ENCODE measurements at places on chromosomes 12 and 14. TPM values are rescaled to one million over a fixed set of nuclear protein-coding genes. Genes with fewer than 3 reads are reported as not detected.

- DNase-seq, result peak; percentile 5
Measured at GRCh38 chr14:94769391-94770250, at the start of gene GSC. GSC (minus strand) TSS chr14:94770113; CDS start chr14:94770015, 98 bp downstream.

SDR9C7 gene
- not detected for total RNA-seq

DNA sequence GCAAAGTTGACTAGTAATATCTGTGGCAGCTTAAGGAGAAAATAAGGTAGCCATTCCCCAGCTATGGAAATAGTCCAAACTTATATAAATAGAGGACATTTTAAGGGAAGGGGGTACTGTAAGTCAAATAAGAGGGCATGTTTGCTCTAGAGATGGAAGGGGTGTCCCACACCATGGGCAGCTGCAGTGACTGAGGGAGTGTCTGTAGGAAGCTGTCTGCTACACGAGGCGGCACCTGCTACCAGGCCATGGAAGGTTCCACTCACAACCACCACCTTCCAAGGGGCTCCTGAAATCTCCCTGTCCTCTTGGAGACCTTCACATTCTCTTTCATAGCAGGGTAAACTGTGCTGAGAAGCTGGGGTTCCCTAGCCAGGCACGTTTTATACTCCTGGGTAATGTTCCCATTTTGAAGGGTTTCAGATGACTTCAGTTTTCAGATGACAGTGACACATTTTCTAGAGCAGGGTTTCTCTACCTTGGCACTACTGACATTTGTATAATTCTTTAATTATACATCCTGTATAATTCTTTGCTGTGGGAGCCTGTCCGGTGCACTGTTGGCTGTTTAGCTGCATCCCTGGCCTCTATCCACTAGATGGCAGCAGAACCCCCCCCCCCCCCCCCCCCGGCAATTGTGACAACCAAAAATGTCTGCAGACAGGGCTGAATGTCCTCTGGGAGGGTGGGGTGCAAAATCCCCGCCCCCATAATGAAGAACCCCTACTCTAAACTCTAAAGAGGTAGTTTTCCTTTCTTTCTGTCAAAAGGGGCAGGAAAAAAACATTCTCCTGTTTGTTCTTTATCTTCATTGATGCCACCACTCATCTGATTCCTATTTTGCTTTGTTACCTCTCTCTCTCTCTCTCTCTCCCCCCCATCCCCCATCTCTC is 11.6 kb upstream of the SMCO2 start:
- peak; percentile 16 for DNase-seq

GRCh38 chr12:27480016-27480415 is 33.5 kb downstream of the SMCO2 start:
- DNase-seq, result no peak

DNA sequence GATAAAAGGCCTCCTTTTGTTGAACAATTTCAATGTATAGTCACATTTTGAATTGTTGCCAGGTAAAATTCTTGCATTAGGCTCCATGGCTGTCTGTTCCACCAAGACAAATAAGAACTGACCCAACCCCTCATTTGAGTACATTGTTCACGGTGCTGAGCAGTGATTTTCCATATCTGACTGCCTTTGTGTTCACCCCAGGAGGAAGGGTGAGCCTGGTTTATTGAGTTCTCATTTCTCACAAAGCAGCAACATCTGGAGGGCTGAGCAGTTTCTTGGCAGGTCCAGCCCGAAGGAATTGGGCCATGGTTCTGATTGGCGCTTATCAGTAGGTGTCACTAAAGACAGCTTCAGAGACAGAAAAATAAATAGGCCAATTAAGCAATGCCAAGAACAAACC is 149.1 kb downstream of the BMP4 start:
- DNase-seq, result no peak

GRCh38 chr12:124904306-124905098 is 9.9 kb downstream of the UBC start:
- peak; percentile 98 for DNase-seq

GRCh38 chr14:49860988-49861698 is 8.6 kb upstream of the NEMF start:
- DNase-seq, result no peak

WDHD1 gene
- 16.8 TPM for total RNA-seq

SLC5A8 gene
- total RNA-seq, result not detected

DNA sequence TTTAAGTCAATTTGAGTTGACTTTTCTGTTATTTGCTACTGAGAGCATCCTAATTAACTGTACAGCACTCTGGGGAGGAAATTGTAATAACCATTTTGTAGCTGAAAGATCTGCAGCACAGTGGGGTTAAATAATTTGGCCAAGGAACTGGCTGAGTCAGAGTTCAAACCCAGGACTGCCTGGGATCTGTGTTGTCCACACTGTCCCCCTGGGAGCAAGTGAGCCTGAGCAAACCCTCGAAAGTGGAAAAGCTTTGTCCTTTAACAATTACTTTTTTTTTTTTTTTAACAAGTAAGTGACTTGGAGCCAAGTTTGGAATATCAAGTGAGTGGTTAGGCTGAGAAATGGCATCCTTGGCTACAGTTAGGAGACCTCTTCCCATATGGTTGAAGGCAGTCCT is 247.2 kb upstream of the CCDC196 start:
- DNase-seq, result no peak

- no peak for DNase-seq
Measured at GRCh38 chr12:76256904-76257303, 91.3 kb downstream of the BBS10 start.

GRCh38 chr12:6534695-6534944 is 303 bp downstream of the GAPDH start:
- DNase-seq, result no peak

DNA sequence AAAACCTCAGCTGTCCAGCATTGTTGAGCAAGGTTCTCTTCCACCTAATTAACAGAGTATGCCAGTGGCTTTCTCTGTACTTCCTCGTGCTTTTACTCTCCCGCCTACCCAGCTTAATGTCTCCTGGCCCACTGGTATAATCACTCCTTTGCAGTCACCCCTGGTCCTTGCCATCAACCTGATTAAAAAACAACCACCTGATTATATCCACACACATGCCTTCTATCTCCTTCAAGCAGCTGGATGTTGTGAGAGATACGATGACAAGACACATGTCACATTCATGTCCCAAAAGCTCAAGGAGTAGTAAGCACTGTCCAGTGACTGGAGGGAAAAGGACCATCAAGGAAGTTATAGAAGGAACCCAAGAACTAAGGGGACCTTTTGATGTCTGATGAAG is 241.3 kb upstream of the GRIP1 start:
- DNase-seq, result no peak

- peak; percentile 62 for DNase-seq
Measured at GRCh38 chr14:69093631-69094421, 59.1 kb downstream of the DCAF5 start.

GRCh38 chr14:73787486-73788316 is 63.9 kb upstream of the PTGR2 start:
- no peak for DNase-seq

CMTM5 gene
- total RNA-seq, result 0.60 TPM

Data from RPMI7951 (cell line).